Immature natural killer cell (primary cell): ENCODE measurements at places on chromosomes 2 and 18. TPM values are rescaled to one million over a fixed set of nuclear protein-coding genes. Genes with fewer than 3 reads are reported as not detected.

Gene THUMPD2
- polyA plus RNA-seq = 5.1 TPM

Gene ME2
- 96.3 TPM for polyA plus RNA-seq

Gene SULT1C4
- not detected for polyA plus RNA-seq

Gene UGT1A4
- polyA plus RNA-seq = not detected

Gene WDR54
- polyA plus RNA-seq = 94.8 TPM

Gene ID2
- 1,420 TPM for polyA plus RNA-seq

Gene TMSB10
- polyA plus RNA-seq = 5,397 TPM

DNA sequence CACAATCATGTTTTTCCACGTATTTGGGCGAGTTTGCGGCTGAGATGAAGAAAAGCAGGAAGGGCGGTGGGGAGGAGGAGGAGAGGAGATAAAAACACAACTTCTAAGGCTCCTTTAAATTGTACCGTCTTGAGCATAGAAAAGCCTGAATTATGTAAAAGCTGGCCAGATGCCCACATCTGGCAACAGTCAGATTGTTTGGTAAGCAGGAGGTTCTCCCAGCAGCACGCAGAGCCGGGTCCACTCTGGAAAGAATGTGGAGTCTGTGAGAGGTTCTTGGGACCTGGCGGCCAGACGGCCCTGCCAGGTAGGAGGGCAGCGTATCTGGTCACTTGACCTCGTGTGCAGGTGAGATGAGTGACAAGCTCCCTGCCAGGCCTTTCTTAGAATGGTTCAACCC lies 215.3 kb upstream of the APCDD1 start:
- H3K4me1 ChIP-seq = no peaks in the 10 kb centered on the region
- H3K4me3 ChIP-seq = no peak overlapping the region
- H3K27ac ChIP-seq = no peak overlapping the region
- DNase-seq = no peak
- H3K36me3 ChIP-seq = no peaks in the 10 kb centered on the region
- H3K27me3 ChIP-seq = no peaks in the 10 kb centered on the region

DNA sequence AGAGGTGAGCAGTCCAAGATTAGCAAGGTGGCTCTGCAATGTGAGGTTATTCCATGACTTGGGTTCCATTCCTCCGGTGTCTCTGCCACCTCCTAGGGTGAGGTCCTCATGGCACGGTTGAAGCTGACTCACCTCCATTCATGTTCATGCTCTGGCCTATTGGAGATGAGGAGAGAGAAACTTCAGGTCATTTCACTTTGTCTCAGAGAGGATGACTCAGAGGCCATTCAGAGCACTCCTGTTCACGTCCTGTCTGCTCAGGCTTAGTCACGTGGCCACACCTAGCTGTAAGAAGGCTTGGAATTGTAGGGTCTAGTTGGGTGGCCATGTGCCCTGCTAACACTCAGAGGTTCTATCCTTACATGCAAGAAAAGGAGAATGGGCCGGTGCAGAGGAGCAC lies 67.5 kb upstream of the MBOAT2 start:
- no peak for DNase-seq
- H3K4me1 ChIP-seq = no peaks in the 10 kb centered on the region
- no peak overlapping the region for H3K27ac ChIP-seq
- H3K27me3 ChIP-seq = peaks cover 3% of the 10 kb centered on the region
- H3K36me3 ChIP-seq = no peaks in the 10 kb centered on the region

DNA sequence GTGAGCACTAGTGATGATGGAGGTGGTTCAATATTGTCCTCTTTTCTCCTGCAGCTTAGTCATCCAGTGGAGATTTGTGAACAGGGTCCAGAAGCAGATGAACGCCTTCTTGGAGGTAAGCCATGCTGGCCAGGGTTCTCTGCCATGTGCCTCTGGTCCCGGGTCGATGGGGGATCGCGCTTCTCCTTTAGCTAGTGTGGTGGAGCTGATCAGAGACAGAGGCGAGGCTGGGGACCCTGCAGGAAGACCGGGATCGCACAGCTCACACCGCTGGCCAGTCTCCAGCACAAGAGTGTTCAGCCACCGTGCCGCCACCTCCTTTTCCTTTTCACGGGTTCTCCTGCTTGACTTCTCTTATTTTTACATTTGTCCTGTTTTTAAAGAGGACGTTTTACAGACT lies 243.4 kb downstream of the ALPK2 start:
- no peak overlapping the region for H3K4me3 ChIP-seq
- H3K27ac ChIP-seq = no peak overlapping the region
- DNase-seq = no peak
- no peaks in the 10 kb centered on the region for H3K4me1 ChIP-seq

DNA sequence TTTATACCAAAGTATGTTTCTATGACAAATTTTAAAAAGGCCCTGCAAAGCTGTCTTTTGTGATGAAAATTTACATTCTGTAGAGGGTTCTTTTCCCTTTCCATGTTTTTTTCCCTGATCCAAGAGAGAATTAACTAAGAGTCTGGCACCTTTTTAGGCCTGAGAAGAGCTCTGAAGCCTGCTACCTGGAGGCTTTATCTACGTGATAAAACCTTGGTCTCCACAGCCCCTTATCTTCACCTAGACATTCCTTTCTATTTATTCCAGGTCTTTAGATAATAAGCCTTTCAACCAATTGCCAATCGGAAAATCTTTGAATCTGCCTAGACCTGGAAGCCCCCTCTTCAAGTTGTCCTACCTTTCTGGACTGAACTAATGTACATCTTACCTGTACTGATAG lies 774.1 kb upstream of the LRRTM1 start:
- H3K4me3 ChIP-seq = no peak overlapping the region
- no peak overlapping the region for H3K27ac ChIP-seq
- no peaks in the 10 kb centered on the region for H3K4me1 ChIP-seq

DNA sequence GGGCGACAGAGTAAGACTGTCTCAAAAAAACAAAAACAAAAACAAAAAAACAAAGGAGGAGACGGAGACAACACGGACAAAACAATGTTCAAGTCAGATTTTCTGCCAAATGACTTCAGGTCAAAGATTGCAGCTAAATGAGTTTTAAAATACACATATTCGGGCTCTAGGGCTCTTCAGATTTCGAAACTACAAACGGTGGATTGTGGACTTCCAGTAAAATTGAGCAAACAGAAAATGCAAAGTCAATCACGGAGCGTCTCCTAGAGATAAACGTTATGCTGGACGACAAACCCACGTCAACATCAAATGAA lies 558 bp downstream of the MRPS5 start:
- H3K4me1 ChIP-seq = peaks cover 52% of the 10 kb centered on the region
- H3K27ac ChIP-seq = peak overlapping the region; percentile 96
- peaks cover 5% of the 10 kb centered on the region for H3K27me3 ChIP-seq
- H3K36me3 ChIP-seq = peaks cover 6% of the 10 kb centered on the region
- no peak for DNase-seq

- H3K27me3 ChIP-seq = peaks cover 5% of the 10 kb centered on the region
- H3K4me3 ChIP-seq = no peak overlapping the region
- no peaks in the 10 kb centered on the region for H3K36me3 ChIP-seq
- no peak overlapping the region for H3K27ac ChIP-seq
- no peak for DNase-seq
Observed at GRCh38 chr2:26722328-26722727, 29.8 kb downstream of the KCNK3 start.

GRCh38 chr2:45992021-45992740 lies 305.0 kb upstream of the EPAS1 start:
- H3K27ac ChIP-seq = no peak overlapping the region
- H3K27me3 ChIP-seq = peaks cover 1% of the 10 kb centered on the region
- peaks cover 11% of the 10 kb centered on the region for H3K36me3 ChIP-seq
- no peak overlapping the region for H3K4me3 ChIP-seq

- H3K27me3 ChIP-seq = peaks cover 2% of the 10 kb centered on the region
- DNase-seq = no peak
- no peaks in the 10 kb centered on the region for H3K4me1 ChIP-seq
- no peaks in the 10 kb centered on the region for H3K36me3 ChIP-seq
- no peak overlapping the region for H3K27ac ChIP-seq
Observed at GRCh38 chr2:222504191-222504590, 79.8 kb downstream of the SGPP2 start.

DNA sequence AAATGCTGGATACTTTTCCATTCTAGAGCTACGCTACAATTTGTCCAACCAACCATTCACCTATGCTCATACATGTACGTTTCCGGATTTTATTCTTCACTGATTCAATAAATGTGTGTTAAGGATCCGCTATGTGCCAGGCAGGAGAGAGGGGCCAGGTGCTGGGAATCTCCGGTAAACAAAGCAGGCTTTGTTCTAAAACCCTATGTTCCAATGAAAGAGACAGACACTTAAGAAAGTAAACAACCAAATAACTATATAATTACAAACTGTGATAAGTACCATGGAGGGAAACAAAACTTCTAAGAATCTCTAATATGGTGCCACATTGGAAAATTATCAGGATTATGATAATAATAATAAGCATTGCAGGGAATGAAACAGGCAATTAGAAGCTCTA lies 22.2 kb upstream of the POMC start:
- H3K36me3 ChIP-seq = no peaks in the 10 kb centered on the region
- no peak for DNase-seq
- no peak overlapping the region for H3K27ac ChIP-seq
- no peak overlapping the region for H3K4me3 ChIP-seq
- H3K4me1 ChIP-seq = no peaks in the 10 kb centered on the region
- H3K27me3 ChIP-seq = peaks cover 1% of the 10 kb centered on the region

DNA sequence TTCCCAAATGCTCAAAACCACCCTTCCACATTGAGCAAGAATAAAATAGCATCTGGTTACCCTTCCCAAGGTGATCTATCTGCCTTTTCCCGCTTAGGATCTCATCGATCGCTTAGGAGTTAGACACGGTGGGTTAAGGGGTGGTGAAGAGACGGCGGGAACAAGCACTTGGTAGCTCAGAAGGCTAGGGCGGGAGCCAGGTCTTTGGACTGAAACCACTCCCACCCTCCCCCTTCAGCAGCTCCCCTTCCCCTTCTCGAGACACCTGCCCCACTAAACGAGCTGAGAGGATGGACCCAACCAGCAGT lies 513 bp downstream of the THOC1 start:
- no peak for DNase-seq
- H3K4me3 ChIP-seq = peak overlapping the region; percentile 97
- H3K27me3 ChIP-seq = peaks cover 15% of the 10 kb centered on the region
- peaks cover 5% of the 10 kb centered on the region for H3K36me3 ChIP-seq

DNA sequence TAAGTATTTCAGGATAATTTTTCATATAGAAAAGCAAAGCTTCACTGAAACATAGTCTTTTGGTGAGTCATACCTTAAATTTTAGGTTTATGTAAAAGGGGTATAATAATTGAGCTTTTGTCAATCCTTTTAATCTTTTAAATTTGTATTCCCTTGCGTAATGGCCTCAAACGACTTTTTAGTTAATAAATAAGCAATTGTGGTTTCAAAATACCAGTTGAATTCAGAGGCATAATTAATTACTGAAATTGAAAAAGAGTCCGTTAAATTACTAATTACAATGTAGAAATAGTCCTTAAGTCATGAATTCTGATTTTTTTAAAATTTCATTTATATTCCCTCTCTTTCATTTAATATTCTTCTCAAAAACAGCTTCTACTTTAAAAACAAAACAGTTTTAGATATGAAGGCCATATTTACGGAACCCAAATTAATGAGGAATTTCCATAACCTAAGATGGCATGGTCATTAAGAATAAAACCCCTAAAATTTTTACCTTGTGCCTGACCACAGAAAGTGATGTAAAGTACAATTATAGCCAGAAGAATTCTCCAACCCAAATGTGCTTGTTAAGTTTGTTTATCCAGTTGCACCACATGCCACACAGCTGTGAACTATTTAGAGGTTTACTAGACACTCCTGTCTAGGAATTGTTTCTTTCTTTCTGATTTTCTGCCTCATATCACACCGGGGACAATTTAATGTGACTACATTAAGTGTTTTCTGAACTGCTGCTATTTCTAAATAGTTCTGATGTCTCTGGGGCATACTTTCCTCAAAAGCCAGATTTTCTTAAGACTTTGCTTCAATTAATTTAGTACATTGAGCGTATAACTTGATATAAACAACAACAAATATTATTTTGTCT lies 60.7 kb upstream of the ITGA4 start:
- peaks cover 35% of the 10 kb centered on the region for H3K4me1 ChIP-seq
- DNase-seq = no peak
- no peak overlapping the region for H3K27ac ChIP-seq
- H3K27me3 ChIP-seq = peaks cover 8% of the 10 kb centered on the region
- H3K36me3 ChIP-seq = no peaks in the 10 kb centered on the region
- H3K4me3 ChIP-seq = no peak overlapping the region

- H3K27me3 ChIP-seq = no peaks in the 10 kb centered on the region
- peak overlapping the region; percentile 14 for H3K27ac ChIP-seq
- no peaks in the 10 kb centered on the region for H3K36me3 ChIP-seq
- H3K4me3 ChIP-seq = peak overlapping the region; percentile 77
- peak; percentile 51 for DNase-seq
Observed at GRCh38 chr18:79507546-79508480, 112.1 kb downstream of the NFATC1 start.

DNA sequence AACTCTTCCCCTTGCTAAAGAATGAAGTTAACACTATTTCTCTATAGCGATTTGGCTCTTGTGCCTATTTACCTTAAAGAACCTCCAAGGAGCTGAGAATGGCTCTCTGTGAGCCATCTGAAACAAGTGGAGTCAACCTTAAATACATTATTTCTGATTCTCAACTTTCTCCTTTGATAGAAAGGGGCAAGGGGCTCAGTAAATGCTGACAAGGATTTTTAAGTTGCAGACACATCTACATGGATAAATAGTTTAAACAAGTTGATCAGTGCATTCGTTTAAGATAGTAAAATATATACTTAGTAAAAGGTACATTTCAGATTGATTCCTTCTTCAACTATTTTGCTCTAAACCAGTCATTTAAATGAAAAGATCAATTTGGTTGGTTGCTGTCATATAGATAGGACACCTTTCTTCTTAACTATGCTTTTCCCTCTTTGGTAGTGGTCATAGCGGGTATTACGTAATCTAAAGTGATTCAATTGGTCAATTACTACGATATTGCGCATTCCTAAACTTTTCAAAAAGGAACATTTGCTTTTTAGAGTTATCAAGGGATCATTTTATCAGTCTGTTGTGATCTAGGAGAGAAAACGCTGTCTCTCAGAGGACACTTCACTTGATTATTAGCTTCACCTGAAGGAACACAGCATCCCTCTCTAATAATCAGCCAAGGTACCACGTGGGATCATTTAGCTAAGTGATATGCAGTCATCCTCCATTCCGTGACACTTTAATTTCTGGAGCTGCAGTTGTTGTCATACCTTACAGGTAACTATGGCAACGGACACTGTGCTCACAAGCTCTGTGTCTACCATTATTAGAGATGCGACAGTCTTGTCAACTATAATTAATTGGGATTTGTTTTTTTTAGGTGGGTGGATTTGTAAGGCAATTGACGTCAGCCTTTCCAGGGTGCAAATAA lies 50.9 kb upstream of the KCNE4 start:
- no peaks in the 10 kb centered on the region for H3K36me3 ChIP-seq
- no peak overlapping the region for H3K4me3 ChIP-seq
- H3K27me3 ChIP-seq = peaks cover 14% of the 10 kb centered on the region
- H3K4me1 ChIP-seq = no peaks in the 10 kb centered on the region
- no peak overlapping the region for H3K27ac ChIP-seq
